ENCODE measurements at places on chromosomes 4 and X. TPM values are rescaled to one million over a fixed set of nuclear protein-coding genes. Genes with fewer than 3 reads are reported as not detected.

DNA sequence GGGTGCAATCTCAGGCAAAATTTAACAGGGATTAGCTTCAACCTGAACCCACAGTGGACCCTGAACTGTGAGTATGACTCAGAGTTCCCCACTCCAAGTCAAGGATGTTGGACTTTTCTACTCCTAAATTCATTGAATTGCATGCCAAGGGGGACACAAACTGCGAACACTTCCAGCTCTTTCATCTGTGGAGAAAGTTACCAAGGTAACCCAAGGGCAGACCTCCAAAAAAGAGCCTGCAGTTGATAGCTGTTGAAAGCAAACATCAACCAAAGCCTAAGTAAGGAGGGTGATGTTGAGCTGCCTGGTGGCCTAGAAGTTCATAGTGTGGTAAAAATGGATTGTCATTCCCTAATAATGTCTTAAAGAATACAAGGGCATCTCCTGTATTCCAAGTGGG is 1242.9 kb downstream of the C4orf33 start:
- no peak for DNase-seq

GRCh38 chrX:77719388-77719787 is 66.6 kb downstream of the ATRX start:
- no peak for DNase-seq

The LUZP4 gene
- not detected for total RNA-seq

DNA sequence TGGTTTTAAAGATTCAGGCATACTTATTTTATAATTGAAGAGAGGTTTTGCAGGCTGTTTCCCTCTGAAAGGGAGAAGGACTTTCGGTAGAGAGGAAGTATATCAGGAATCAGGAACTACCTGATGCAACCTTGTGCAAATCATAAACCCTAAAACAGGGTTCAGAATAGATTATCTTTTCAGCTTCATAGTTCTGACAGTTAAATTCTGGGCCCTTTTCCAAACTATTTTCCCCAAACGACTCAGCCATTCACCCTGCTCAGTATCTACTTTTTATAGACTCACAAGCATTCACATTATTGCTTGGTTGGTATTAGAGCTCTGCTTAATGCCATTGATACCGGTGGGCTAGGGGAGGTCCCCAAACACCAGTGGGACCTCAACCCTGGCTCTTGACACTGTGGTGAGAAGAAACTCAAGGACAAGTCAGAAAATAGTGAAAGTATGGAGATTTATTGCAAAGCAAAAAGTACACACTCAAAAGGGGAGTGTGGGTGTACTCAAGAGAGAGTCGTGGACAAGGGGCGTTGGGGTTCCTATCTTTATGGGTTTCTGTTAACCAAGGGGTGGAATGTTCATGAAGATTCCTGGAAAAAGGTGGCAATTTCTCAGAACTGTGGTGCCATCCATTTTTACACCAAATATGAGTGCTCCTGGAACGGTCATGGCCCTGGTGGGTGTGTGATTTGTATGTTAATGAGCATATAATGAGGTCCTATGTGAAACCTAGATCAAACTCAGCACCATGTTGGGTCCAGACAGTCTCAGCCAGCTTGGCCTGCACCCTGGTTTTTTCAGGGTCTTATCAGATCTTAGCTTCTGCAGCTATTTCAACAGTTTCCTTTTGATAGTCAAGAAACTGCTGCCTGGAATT is 238.3 kb downstream of the DCLK2 start:
- DNase-seq = no peak

The HS3ST1 gene
- total RNA-seq = 0.51 TPM

DNA sequence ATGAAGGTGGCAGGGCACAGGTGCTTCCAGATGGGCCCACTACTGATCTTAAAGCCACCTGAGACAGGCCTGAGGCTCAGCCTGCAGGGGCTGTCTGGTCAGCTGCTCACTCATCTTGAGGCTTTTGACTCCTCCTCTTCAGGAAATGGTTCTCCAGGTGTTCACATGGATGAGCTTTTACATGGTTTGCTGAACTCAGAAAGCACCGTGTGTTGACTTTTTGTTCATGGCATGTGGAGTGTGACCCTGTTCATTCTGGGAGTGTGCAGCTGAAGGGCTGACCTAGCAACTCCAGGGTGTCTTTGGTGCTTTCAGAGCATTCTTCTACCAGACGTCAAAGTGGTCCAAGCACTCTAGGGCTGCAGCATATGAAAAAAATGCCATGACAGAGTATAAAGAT is 111.1 kb downstream of the CCNG2 start:
- DNase-seq = no peak

- DNase-seq = peak; percentile 40
These were observed 114.0 kb downstream of the STOX2 start for GRCh38 chr4:184019076-184019475.

DNA sequence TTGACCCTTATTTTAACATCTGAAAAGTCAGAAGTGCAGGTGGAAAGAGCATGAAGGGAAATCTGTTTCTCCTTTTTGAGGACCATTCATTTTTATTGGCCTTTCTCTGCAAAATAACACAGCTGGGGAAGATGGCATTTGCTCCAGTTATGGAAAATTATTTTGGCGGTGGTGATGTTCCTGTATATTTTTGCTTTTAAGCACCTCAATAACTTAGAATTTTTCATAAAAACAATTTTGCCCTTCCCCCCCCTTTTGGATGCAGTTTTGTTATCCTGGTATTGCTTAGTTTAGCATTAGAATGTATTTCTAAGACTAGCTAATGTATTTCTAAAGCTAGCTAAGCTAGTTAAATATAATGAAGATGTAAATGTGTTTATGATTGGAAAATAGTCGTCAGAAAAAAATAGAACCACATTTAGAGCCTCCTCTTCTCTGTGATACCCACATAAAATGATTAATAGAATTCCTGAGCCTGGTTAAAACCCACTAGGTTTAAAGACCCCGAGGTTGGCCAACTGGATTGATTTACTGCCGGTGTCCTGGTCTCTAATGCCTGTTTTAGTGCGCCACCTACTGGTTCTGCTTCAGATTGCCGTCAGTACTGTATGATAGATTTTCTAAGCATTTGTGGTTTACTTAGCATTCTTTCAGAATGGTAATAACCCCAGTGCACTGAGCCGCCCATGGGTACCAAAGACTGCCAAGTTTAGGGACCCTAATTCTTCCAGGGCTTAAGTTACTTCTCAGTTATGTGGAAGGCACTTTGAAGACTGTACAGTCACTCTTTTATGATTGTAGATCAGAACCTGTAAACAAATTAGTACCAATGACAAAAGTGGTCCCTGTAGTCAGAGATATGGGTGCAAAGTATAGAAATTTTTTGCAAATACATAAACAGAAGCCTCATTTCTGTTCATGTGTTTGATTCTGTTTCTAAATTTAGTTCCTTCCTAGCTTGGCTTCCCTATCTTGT is 11.4 kb downstream of the KLF3 start:
- peak; percentile 95 for DNase-seq

DNA sequence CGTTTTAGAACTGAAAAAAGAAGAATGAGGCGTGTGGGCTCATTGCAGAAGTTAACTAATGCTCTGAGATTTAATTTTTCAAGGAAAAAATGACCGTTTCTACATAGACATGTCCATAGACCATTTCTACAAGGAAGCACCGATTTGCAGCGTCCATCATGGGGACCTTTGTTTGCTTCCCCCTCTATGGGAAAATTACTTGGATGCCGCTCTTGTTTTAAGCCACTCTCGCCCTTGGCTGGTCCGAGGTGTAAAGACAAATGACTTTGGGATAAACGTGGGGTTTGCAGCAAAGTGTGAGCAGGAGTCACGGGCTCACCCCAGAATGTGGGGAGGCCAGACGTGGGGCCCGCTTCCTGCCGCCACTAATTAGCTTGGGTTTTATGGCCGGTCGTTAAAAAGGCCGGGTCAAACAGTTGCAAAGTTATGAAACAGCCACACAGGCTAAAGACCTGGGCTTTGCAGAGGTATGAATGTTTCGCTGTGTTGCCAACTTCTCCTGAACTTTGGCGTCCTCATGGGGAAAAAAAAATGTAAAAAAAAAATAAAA is 235.9 kb downstream of the SHOX start:
- DNase-seq = no peak

DNA sequence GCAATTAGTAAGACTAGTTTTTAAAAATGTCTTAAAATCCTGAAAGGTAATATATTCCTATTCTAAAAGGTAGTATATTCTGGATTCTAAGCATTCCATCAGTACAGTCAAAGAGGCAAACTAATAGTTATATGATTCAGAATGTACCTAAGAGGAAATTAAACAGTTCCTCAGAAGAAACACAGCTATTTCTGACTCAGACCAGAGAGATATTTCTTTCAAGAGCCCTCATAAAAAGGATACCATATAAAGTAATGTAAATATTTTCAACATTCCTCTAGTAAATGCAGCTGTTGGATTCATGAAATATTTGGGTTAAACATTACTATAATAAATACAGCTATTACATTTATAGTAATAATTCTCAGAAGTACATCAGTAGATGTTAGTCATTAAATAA is 358.3 kb downstream of the MAGEB5 start:
- no peak for DNase-seq

GRCh38 chrX:150753357-150753756 is 60.2 kb downstream of the MTMR1 start:
- no peak for DNase-seq

GRCh38 chr4:105558277-105558676 is 5.9 kb downstream of the ARHGEF38 start:
- no peak for DNase-seq

The SYNPO2 gene
- 111 TPM for total RNA-seq

The TMEM271 gene
- 0.41 TPM for total RNA-seq

GRCh38 chr4:69823048-69823447 is 36.9 kb downstream of the SULT1E1 start:
- no peak for DNase-seq

DNA sequence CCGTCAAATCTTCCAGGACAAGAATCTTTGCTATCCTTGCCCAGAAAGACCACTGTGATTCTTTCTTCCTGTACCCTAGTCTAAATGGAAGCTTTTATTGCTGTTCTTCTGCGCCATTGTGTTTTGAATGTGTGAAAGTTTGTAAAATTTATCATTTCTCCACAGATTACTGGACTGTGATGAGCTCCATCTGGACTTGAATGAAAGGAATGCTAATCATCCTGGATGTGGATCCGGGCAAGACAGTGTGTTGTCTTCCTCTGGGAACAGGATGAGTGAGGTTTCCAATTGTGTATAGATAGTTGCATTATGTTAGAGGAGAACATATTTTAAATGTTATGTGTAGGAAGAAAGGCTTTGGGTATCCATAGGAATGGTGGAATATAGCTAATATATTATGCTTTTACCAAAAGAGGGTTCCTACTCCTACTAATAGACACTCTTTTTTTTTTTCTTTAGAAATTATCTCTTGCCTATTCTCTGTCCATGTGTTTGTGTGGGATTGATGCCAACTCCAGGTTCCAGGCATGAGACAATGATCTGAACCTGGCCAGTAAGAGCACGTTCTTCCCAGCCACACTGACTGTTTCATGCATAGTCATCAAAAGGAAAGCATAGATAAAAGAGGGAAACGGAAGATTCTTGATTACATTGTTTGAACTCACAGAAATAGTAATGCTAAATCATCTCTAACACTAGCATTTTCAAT is 803.6 kb upstream of the ADGRL3 start:
- no peak for DNase-seq

DNA sequence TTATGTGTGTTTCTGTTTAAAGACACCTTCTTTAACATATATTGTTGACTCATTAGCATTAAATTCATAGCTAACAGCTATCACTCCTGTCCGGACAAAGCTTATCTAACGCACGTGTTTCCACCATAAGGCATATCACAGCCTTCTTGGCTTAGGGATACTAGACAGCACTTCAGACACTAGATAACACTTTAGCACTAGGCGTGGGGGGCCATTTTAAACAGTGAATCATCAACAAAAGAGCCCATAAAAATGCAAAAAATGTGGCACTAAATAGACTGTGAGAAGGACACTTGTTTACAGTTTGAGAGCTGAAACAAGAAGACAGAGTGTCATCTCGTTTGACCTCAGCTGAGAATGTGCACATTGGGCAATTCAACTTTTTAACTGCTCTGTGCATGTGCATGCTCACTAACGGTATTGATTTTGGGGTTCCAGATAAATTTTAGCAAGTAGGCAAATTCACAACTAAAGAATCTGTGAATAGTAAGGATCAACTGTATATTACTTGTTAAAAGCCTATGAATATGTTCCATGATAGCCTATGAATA is 58.9 kb upstream of the RAI2 start:
- no peak for DNase-seq

GRCh38 chr4:150769845-150770244 is 187.9 kb downstream of the MAB21L2 start:
- DNase-seq = no peak

- DNase-seq = peak; percentile 45
These were observed 2.2 kb downstream of the PWWP3B start for GRCh38 chrX:106170318-106170717.

GRCh38 chr4:101217353-101218031 is 129.8 kb downstream of the PPP3CA start:
- no peak for DNase-seq

The TRPC3 gene
- 0.82 TPM for total RNA-seq

DNA sequence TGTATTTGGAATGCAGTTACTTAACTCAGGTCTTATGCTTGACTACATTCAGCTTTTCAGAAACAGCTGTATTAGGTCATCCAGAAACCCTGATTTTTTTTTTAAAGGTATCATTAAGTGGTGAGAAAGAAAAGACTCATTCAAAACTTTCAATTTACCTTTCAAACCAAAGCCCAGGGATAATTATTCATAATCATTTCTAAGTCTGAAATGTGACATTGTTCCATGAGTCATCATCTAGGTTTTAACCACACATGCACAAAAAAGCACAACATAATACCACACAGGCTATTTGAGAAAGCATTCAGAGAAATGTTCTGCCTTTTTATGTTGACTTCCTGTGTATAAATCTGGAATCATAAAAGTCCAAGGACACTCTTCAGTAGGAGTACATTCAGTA is 288.2 kb downstream of the IL1RAPL2 start:
- no peak for DNase-seq

- DNase-seq = no peak
These were observed 6.2 kb downstream of the CSF2RA start for GRCh38 chrX:1274786-1275185.

DNA sequence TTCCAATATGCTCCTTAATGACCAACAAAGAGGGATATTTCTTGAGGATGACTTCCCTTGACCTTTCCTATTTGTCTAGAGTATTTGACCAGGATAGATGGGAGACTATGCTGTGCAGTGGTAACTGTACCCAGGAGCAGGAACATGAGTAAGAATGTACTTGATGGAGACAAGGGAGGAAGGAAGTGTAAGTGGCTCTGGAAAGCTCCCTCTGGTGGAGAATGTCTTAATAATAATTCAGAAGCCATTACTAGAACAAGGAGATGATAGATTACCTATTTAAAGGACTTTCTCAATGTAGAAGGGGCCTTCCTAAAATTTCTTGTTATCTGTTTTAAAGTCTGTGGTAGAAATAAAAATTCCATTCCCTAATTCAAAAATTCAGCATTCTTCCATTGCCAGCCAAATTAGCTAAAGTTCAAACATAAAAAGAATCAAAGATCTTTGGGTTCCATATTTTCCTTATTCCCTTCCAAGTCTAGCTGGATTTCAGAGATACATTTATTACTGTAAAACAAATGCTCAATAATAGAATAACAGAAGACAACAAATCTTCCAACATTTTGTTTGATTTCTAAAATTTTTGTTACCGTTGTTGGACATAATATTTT is 83.8 kb downstream of the GRID2 start:
- peak; percentile 59 for DNase-seq

The OTUD4 gene
- 110 TPM for total RNA-seq

GRCh38 chr4:134470544-134470943 is 269.0 kb upstream of the PABPC4L start:
- peak; percentile 15 for DNase-seq

All from tongue (tissue), 3 donors.